ENCODE measurements at places on chromosomes 1 and 21. TPM values are rescaled to one million over a fixed set of nuclear protein-coding genes. Genes with fewer than 3 reads are reported as not detected.

The GPR25 gene
- not detected for total RNA-seq

The XPR1 gene
- total RNA-seq, result 294 TPM

The TSACC gene
- not detected for total RNA-seq

The MPL gene
- total RNA-seq, result not detected

The SYCP1 gene
- total RNA-seq, result not detected

The CD1B gene
- total RNA-seq, result not detected

The ANXA9 gene
- not detected for total RNA-seq

Data from parietal lobe (tissue), 2 donors.